ENCODE measurements at places on chromosomes 13 and 19.

DNA sequence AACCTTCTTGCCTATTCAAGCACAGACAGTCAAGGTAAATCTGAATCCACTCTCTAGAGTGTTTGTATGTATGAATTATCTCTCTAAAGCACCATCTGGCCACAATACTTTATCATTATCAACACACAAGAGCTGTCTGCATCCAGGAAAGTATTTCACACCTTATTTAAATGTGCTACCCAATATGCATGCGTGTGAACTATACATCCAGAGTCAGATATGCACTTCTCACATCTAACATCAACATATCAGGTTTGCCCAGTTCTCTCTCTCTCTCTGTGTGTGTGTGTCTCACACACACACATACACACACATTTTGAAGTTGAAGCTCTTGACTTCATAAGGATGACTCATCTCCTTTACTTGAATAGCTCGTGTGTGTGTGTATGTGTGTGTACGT lies 697.5 kb upstream of the PCDH20 start:
- no peak for DNase-seq

DNA sequence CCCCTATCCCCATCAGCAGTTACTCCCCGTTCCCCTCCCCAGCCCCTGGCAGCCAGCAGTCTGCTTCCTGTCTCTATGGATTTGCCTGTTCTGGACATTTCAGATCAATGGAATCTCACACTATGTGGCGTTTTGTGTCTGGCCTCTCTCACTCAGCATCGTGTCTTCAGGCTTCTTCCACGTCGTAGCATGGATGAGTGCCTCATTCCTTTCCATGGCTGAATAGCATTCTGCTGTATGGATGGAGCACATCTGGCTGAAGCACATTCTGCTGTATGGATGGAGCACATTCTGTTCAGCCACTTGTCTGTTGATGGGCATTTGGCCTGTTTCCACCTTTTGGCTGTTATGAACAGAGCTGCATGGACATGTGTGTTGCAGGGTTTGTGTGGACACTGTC lies 29.5 kb downstream of the CRTC1 start:
- peak; percentile 58 for DNase-seq

GRCh38 chr19:474126-475078 lies 13.6 kb upstream of the SHC2 start:
- no peak for DNase-seq

DNA sequence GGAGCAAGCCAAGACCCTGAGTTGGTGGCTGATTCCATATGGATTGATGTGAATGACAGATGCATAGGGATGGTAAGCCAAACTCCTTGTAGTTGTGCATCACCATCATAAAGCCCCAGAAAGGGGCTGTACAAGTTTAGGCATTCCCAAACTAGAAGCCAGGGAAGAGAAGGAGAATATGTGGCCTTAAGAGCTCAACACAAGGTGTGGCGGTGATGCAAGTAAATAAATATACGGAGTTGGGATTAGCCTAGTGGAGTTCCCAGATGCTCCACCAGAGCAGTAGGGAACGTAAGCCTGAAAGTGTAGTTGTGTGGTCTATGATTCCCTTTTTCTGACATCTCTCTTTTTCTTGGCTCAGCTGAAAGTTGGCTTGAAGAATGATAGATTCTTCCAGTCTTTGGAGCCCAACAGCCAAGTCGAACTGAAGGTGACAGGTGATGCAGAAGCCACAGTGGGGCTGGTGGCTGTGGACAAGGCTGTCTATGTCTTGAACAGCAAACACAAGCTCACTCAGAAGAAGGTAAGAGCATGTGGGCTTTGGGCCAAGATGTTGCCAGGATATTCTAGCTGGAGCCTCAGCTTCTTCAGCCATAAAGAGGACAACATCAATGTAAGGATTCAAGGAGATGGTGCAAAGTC lies 30.1 kb downstream of the RDH8 start:
- no peak for DNase-seq

DNA sequence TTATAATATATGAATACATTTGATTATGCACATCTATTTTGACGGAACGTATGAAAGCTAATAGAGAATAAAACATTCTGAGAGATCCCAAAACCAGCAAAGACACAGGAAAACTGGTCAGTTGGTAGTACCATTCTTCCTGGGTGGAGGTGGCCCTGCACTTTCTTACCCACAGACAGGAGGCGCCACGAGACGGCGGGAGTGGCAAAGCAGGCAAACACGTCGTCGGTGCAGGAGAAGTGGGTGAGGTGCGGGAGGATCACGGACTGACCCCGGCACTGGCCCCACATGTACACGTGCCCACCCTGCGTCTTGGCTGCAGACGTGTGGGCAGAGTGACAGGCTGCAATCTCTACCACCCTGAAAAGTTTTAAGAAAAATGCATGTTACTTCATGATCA lies 36.1 kb downstream of the RCBTB1 start:
- no peak for DNase-seq

DNA sequence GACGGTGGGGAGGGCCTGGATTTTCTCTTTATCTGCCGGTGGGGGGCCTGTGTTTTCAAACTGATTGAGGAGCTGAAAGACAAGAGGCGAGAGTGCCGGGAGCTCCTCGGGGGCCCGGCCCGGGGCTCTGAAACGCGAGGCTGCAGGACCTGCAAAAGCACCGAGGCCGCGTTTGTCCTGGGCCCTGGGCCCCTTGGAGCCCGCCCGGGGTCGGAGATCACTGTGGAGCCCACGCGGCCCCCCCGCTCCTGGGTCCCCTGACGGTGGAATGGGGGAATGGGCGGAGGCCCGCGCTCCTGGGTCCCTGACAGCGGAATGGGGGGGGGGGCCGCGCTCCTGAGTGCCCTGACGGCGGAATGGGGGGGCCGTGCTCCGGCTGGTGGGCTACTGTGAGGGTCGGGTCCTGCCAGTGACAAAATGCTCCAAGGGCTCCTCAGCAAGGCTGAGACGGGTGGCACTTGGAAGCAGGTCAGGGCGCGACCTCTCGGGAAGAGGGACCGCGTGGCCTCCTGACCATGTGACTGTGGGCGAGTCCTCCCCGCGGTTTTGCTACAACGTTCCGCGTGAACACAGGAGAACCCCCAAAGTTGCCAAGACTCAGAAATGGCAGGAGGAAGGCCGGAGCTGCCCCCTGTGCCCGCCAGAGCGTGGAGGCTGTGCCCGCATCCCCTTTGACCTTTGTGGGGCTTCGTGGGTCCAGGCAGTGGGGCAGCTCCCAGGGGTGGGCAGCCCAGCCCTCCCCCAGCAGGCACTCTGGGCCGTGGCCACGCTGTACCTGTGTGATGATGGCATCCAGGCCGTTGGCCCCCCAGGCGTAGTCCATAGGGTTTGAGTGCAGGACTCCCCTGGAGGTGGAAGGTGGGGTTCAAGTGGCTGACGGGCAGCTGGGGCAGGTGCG lies 9.5 kb downstream of the FGF22 start:
- DNase-seq = peak; percentile 87

DNA sequence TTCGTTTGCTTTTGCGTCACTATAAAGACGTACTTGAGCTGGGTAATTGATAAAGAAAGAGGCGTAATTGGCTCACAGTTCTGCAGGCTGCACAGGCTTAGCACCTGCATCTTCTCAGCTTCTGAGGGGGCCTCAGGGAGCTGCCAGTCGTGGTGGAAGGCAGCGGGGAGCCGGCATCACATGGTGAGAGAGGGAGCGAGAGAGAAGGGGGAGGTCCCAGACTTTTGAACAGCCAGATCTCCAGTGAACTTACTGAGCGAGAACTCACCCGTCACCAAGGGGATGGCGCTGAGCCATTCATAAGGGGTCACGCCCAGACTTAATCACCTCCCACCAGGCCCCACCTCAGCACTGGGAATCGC lies 58.7 kb upstream of the F7 start:
- DNase-seq = no peak

DNA sequence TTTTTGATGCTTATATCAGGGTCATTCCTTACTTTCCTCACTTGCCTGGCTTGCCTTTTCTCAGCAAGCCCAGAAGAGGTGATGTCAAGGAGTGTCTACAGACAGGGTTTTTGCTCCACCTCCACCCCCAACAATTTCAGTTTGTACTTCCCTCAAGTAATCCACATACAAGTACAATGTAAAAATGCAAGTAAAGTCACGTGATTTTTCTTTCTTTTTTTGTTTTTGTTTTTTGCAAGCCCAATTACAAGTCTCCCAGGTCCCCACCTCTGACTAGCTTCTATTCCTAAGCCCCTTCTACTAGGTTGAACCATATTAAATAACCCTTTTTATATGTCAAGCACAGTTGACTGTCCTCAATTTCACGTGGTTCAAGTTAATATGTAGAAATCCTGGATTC lies 579.6 kb downstream of the DIAPH3 start:
- DNase-seq = no peak

DNA sequence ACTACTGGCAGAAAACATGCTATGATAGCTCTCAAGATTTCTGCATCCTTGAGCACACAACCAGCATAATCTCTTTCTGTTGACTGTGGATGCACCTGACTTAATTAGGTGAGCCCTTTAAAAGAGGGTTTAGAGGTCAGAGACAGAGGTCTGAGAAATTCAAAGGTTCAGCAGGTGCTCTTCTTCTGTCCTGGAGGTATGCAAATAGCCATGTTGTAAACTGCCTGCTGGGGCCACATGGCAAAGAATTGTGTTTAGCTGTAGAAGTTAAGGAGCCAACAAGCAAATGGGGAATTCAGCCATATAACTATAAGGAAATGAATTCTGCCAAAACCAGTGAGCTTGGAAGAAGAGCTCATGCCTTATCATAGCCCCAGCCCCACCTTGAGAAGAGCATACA lies 11.6 kb upstream of the DCLK1 start:
- no peak for DNase-seq

DNA sequence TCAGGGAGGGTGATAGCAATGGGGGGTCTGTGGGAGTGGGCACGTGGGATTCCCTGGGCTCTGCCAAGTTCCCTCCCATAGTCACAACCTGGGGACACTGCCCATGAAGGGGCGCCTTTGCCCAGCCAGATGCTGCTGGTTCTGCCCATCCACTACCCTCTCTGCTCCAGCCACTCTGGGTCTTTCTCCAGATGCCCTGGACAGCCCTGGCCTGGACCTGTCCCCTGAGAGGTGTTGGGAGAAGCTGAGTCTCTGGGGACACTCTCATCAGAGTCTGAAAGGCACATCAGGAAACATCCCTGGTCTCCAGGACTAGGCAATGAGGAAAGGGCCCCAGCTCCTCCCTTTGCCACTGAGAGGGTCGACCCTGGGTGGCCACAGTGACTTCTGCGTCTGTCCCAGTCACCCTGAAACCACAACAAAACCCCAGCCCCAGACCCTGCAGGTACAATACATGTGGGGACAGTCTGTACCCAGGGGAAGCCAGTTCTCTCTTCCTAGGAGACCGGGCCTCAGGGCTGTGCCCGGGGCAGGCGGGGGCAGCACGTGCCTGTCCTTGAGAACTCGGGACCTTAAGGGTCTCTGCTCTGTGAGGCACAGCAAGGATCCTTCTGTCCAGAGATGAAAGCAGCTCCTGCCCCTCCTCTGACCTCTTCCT lies 9.3 kb upstream of the CEACAM7 start:
- DNase-seq = no peak

DNA sequence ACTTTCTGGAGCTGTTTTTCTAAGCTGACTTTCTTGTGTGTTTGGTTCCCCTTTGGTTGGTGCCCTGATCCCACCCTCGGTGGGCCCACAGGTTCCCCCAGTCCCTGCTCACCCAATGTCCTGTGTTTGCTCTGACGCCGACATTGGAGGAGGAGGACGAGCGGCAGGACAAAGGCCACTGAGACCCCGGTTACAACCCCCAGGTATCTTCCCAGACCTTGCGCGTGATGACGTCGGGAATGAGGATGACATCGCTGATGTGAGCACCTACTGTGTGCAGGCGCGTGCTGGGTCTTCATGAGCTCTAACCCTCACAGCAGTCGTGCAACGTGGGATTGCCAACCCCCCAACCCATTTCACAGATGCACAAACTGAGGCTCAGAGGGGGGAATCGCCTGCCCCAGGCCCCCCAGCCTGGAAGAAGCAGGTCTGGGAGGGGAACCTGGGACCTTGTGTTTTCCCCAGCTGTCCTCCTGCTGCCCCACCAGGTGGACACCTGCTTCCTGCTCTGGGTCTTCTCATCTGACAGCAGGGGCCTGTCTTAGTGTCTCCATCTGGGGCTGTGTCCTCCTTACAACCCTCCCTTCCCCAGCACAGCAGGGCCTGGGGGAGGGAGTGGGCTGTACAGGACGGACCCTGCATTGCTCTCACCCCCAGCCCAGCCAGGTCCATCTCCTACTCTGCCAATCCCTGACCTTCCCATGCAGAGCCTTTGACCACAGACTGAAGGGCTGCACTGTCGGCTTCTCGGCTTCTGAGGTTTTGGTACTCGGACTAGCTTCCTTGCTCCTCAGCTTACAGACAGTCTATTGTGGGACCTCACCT lies 4.7 kb upstream of the LILRA6 start:
- DNase-seq = peak; percentile 80

GRCh38 chr13:40247845-40248244 lies 418.6 kb downstream of the FOXO1 start:
- no peak for DNase-seq
